Stimulated activated CD4-positive, alpha-beta T cell treated with anti-CD3 and anti-CD28 coated beads, Interleukin-4, amount 100 ng/mL, for 48 hours (primary cell): ENCODE measurements at places on chromosomes 12 and 14.

DNA sequence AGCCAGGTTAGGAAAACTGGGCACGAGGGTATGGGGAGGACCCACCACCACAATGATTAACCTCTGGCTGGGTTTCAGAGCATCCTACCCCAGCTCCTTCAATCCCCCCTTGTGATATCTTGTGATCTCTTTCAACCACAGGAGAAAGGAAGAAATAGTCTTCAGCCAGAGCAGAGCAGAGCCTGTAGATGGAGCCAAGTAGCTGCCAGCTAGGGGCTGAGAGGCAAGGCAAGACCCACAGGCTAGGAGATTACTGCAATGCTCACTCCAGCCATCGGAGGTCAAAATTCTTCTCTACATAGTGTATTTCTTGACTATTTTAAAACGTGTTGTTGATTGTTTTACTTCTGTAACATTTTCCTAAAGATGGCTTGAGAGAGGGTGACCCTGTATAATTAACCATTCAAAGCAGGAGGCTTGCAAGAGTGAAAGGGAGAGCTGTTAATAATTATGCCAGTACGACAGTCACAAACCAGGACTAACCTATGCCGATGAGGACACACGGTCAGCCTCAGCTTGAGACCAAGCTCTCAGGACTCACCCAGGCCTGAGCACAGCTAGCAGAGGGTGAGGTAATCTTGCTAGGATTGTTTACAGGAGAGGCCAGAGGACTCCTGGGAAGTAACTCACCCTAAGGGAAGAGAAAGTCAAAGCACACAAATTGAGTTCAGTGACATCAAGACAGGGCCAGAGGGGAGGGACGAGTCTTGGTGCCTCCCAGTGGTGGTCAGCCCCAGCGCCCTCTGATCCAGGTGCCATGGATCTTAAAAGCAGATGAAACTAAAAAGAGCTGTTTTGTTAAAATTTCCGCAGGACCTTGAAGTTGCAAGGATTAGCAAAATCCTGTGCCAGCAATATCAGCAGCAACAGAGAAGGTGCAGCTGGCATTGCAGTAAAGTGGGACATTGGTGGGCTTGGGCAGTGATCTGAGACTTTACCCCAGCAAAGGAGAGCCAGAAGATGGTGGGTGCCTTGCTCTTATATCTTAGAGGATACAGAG is 29.8 kb upstream of the CDKN3 start:
- peak; percentile 2 for DNase-seq

- no peak for DNase-seq
Measured at GRCh38 chr12:14193639-14194038, 171.8 kb upstream of the ATF7IP start.

- no peak for DNase-seq
Measured at GRCh38 chr12:68479261-68479895, 131.3 kb upstream of the RAP1B start.

DNA sequence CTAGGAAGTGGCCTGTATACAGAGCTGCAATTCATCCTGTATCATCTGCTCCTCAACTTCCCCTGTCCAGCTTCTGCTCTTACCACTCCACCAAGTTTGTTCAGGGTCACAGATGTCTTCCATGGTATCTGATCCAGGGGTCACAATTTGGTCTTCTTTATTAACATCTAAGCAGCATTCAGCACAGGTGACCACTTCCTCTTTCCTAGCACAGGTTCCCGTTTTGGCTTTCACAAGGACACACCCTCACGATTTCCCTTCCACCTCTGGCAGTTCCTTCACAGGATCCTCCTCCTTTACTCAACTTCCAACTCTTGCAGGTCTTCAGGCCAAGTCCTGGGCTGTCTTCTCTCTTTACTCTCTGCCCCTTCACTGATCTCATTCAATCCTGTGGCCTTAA is 93.6 kb downstream of the TTC7B start:
- DNase-seq: no peak

- peak; percentile 70 for DNase-seq
Measured at GRCh38 chr12:6943722-6944380, at the start of the genes C12orf57 and RNU7-1. Gene C12orf57 (plus strand): TSS chr12:6944022. CDS start chr12:6944122, 100 bp downstream. Gene RNU7-1 (plus strand): TSS chr12:6943816.

DNA sequence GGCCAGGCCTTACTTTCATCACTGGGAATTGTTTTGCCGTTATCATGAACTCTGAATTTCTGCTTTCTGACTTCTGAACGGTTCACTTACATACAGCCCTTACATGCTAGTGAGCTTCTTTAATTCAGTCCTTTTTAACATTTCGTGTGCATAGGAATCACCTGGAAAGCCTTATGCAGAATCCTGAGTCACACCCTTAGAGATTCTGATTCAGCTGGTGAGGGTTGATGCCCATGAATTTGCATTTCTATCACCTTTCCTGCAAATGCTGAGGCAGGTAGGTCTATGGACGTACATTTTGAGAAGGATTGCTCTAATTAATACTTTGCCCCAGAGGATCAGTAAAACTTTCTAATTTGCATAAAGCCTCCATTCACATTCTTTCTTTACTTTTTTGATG is 44.0 kb downstream of the PPHLN1 start:
- DNase-seq: no peak

DNA sequence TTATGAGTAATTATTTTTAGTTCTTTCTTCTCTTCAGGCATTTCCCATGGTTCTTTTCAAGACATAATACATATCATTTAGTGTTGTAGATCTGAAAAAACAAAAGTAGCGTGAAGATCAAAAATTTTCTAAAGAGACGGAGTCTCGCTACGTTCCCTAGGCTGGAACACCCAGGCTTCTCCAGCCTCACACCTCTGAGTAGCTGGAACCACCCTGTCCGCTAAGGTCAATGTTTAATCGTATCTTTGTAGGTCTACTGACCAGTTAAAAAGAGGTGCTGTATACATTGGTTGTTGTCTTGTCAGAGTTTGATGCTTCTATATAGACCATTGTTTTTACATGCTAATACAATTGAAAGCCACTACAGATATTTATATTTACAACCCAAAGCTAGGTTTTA is 1.3 kb upstream of the HIF1A start:
- no peak for DNase-seq

- DNase-seq: no peak
Measured at GRCh38 chr12:84497819-84498218, 414.8 kb downstream of the SLC6A15 start.

DNA sequence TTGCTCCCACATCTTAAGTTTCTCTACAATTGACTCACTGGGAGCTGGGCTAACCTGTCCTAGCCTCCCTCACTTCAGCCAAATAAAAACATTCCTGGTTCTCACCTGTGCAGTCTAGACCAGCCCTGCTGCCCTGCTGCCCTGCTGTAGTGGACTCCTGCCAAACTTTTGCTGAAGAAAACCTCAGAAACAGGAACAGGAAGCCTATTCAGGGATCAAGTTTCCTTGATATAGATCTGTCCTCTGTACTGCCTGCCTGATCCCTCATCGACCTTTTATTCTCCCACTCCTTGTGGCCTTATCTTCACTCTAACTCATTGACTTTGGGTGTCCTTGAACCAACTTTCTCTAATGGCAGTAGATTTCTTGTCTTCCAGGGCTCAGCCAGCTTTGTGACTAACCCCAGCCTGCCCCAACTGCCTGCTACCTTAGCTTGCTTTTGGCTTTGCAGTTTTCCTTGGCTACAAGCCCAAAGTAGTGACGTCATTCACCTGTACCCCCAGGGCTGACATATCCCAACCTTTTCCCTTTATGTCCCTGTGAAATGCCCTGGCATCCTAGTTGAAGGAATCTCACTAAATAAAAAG is 234.8 kb downstream of the DUSP6 start:
- DNase-seq: no peak

DNA sequence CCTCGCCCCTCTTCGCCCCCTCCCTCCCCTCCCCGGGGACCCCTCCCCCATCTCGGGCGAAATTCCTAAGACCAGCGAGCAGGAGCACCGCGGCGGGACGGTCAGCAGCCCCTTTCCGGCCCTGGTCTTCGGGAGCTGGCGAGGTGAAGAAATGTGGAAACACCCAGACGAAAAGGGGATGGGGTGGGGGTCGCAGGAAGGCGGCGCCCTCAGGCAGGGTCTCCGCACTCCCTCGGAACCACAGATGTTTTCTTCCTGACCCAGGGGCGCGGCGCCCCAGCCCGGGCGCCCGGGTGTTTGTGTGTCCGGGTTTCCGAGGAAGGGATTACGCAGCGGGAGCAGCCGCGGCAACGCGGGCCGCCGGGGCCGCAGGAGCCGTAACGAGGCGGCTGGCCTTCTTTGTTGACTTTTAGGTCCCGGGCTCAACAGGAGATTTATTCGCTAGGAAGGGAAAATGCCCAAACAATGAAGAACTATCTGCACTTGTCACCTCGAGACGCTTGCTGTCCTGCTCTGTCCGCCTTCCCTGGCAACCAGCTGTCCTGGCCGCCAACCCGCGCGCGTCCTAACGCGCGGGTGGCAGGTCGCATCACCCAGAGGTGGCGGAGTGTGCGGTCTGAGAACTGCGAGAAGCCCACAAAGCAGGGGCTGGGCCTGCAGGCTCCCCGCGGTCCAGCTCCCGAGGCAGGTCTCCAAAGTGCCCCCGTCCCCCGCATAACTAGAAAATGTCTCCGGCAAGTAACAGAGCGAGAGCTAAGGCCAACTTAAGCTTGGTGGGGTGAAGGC is 7.0 kb downstream of the FOXA1 start:
- no peak for DNase-seq

DNA sequence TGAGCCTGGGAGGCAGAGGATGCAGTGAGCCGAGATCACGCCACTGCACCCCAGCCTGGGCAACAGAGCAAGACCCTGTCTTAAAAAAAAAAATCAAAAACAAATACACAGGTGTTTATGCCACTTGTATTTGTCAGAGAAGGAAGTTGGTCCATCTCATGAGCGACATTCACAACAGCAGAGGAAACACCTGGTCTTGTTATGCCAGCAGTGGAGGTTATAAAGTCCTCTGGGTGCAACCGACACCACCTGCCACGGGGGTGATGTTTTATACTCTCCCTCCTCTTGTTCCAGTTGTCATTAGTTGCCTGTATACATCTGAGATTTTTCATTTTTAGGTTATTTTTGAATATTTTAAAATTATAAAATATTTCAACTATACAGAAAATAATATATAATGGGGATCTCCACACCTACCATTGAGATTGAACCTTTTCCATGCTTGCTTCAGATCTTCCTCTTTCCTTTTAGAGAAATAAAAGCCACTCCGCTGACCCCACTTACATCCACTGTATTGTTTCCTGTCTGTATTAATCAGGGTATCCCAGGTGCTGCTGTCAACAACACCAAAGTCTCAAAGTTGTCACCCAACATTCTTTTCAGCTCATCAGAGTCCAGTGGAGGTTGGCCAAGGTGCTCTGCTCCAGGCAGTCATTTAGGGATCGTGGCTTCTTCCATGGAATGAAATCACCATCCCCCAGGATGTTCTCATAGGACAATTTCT is 65.1 kb downstream of the RNFT2 start:
- no peak for DNase-seq

GRCh38 chr12:58034311-58034710 is 92.9 kb downstream of the ATP23 start:
- DNase-seq: no peak

- no peak for DNase-seq
Measured at GRCh38 chr12:19263672-19264071, 134.1 kb downstream of the PLEKHA5 start.

- DNase-seq: no peak
Measured at GRCh38 chr14:33806905-33807304, 144.0 kb downstream of the EGLN3 start.

GRCh38 chr12:113170926-113171325 is 14.4 kb downstream of the DDX54 start:
- no peak for DNase-seq

GRCh38 chr12:78494911-78495310 is 369.7 kb upstream of the SYT1 start:
- no peak for DNase-seq

- no peak for DNase-seq
Measured at GRCh38 chr12:105596731-105597130, 266.2 kb downstream of the C12orf75 start.

- no peak for DNase-seq
Measured at GRCh38 chr14:99604766-99605298, 825 bp upstream of the CCDC85C start.

DNA sequence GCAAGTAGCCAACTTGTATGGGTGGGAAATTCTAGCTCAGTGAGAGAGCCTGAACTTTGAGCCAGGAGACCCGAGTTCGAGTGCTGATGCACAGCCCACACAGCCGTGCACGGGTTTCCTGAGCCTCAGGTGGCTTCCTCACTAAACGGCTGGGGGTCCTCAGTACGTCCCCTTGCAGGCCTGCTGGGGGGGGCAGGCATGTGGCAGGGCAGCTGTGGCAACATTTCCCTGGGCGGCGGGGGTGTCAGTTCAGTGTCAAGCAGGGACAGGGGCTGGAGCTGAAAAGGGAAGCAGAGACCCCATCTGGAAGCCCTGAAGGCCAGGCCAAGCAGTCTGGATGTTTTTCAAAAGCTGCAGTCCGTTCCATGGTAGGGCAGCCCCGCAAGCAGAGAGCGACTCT is 14.6 kb upstream of the DIO3 start:
- DNase-seq: no peak

DNA sequence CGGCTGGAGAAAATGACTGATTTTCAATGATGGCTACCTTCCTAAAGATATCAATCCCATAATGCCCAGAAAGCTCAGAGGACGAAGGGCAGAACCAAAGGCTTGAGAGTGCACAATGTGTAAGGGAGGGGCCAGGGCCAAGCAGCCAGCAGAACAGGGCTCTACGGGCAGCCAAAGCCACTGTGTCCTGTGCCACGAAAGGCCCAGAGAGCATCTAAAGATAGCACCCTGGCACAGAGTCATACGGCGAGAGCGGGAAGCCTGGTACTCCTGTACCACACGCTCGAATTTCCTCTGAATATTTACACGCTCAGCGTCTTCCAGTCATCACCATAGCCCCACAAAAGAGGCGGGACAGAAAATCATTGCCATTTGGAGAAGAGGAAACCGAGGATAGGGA is 39.5 kb downstream of the PRMT8 start:
- DNase-seq: no peak

GRCh38 chr14:90968025-90968424 is 92.4 kb downstream of the RPS6KA5 start:
- no peak for DNase-seq

DNA sequence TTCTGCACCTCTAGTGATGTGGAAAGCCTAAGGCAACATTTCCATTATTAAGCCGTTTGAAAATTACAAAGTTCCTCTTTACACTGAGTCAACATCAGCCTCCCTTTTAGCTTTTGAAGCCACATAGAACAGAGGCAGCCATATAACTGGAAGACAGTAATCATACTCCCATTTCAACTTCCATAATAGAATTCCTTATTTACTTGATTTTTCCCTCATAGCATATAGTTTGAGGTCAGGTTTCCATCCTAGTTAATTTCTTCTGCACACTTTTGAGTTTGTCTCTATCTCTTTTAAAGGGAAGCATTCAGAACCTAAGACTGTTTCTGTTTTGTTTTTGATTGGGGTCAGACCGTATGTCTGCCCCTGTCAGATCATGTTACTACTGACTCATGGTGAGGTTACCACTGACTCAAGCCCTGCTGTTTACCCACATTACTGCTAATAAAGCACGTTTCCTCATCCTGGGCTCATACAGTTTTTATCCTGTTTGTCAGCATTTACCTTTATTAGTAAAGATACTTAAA is 161.0 kb downstream of the SLC38A4 start:
- DNase-seq: no peak

GRCh38 chr14:81784084-81784483 is 250.4 kb upstream of the SEL1L start:
- DNase-seq: no peak

- DNase-seq: no peak
Measured at GRCh38 chr12:3226264-3226663, 149.1 kb downstream of the TSPAN9 start.

GRCh38 chr12:118326991-118327390 is 45.7 kb downstream of the TAOK3 start:
- no peak for DNase-seq
